ENCODE measurements at places on chromosomes 13 and 19. TPM values are rescaled to one million over a fixed set of nuclear protein-coding genes. Genes with fewer than 3 reads are reported as not detected.
A peak's percentile ranks its signal among the peaks of the same experiment; 100 is the strongest.

DNA sequence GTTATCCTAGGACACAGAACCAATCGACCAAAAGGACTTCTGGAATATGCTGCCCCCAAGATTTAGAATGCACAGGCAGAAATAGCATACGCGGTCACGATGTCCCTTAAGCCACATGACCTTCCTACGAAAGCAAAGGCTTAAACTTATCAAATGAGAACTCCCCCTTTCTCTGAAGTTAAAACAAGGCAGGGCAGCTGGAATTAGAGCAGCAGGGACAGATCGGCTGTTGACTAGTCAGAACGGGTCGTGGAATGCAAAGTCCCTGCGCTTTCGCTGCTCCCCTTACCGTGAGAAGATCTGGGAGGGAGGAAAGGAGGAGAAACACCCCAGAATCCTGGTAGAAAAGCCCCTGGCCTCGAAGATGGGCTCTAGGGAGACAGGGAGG is 799 bp upstream of the USPL1 start:
- DNase-seq, result peak; percentile 80
- H3K27me3 ChIP-seq, result no peaks in the 10 kb centered on the region
- peak overlapping the region; percentile 98 for H3K27ac ChIP-seq
- H3K4me3 ChIP-seq, result peak overlapping the region; percentile 100
- H3K4me1 ChIP-seq, result peaks cover 7% of the 10 kb centered on the region

GRCh38 chr13:48629277-48629676 is 24.5 kb upstream of the CYSLTR2 start:
- no peak overlapping the region for H3K27ac ChIP-seq
- no peak overlapping the region for H3K4me3 ChIP-seq
- no peaks in the 10 kb centered on the region for H3K27me3 ChIP-seq
- DNase-seq, result no peak
- no peaks in the 10 kb centered on the region for H3K36me3 ChIP-seq
- no peaks in the 10 kb centered on the region for H3K4me1 ChIP-seq

- DNase-seq, result no peak
- H3K4me1 ChIP-seq, result no peaks in the 10 kb centered on the region
- peaks cover 13% of the 10 kb centered on the region for H3K36me3 ChIP-seq
- H3K4me3 ChIP-seq, result no peak overlapping the region
- no peak overlapping the region for H3K27ac ChIP-seq
Measured at GRCh38 chr19:4423416-4424126, 21.1 kb downstream of the CHAF1A start.

DNA sequence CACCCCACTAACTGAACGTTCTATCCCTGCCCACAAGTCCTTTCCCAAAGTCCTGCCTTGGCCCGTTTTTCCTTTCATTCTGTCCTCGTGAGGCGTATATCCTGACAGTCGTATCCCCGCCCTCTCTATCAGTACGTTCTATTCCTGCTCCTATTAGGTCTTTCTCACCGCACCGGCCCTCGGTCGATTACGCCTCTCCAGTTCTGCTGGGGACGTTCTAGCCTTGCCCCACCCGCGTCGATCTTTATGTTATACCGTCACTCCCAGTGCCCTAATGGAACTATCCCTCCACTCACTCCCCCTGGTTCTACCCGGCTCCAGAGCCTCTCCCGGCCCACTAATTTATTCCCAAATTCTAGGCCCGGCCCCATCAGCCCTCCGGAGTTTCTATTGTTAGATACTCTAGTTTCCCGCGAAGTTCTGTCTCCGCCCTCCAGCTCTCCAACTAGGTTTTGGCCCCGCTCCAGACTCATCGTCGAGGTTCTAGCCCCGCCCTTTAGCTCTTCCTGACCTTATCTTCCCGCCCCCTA is 2.0 kb downstream of the PLAUR start:
- H3K36me3 ChIP-seq, result no peaks in the 10 kb centered on the region
- peak overlapping the region; percentile 71 for H3K4me3 ChIP-seq
- peaks cover 48% of the 10 kb centered on the region for H3K4me1 ChIP-seq

GRCh38 chr19:5621945-5622464 is 571 bp downstream of the SAFB2 start:
- no peak for DNase-seq
- no peaks in the 10 kb centered on the region for H3K27me3 ChIP-seq
- H3K27ac ChIP-seq, result peak overlapping the region; percentile 88
- H3K4me3 ChIP-seq, result peak overlapping the region; percentile 99
- H3K36me3 ChIP-seq, result peaks cover 50% of the 10 kb centered on the region
- peaks cover 59% of the 10 kb centered on the region for H3K4me1 ChIP-seq

DNA sequence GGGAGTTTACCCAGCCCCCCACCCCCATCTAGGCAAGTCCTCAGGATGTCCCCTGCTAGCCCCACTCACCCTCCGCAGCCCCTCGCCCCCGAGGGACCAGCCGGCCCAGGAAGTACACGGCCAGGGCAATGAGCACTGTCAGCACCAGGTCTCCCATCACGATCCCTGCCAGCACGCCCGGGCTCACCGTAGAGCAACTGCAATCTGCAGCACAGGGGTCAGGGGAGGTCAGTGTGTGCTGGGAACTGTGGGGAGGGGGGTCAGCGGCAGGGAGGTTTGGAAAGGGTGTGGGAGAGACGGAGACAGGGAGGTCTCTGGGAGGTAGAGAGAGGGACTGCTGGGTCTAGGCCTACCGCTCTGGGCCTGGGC is 734 bp downstream of the TYROBP start:
- peak overlapping the region; percentile 72 for H3K4me3 ChIP-seq
- H3K36me3 ChIP-seq, result peaks cover 11% of the 10 kb centered on the region
- DNase-seq, result no peak
- H3K27ac ChIP-seq, result peak overlapping the region; percentile 93
- H3K27me3 ChIP-seq, result no peaks in the 10 kb centered on the region

GRCh38 chr13:74771964-74772363 is 637.8 kb upstream of the KLF12 start:
- H3K36me3 ChIP-seq, result no peaks in the 10 kb centered on the region
- H3K27ac ChIP-seq, result no peak overlapping the region
- no peak overlapping the region for H3K4me3 ChIP-seq
- no peaks in the 10 kb centered on the region for H3K4me1 ChIP-seq
- no peak for DNase-seq
- no peaks in the 10 kb centered on the region for H3K27me3 ChIP-seq

- no peak overlapping the region for H3K27ac ChIP-seq
- H3K36me3 ChIP-seq, result no peaks in the 10 kb centered on the region
- H3K27me3 ChIP-seq, result no peaks in the 10 kb centered on the region
Measured at GRCh38 chr13:40672765-40673397, 6.4 kb upstream of the FOXO1 start.

DNA sequence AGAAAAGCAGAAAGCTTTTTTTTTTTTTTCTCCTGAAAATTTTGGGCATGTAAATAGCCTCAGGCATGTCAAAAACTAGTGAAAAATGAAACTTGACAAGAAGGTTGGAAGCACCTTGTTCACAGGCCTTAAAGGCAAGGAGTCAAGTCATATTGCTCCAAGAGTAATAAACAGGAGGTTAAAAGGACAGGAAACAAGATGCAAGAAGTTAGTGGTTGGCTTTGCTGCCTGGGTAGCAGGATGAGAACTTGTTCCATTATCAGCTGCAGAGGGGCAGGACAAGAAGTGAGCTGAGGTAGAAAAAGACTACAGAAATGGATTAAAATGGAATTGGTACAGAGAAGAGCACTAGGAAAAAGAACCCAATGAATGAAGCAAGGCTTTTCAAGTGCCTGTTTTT is 242.6 kb downstream of the DCT start:
- no peak overlapping the region for H3K27ac ChIP-seq
- DNase-seq, result no peak

GRCh38 chr13:94305033-94305432 is 174.4 kb downstream of the DCT start:
- no peaks in the 10 kb centered on the region for H3K27me3 ChIP-seq
- no peaks in the 10 kb centered on the region for H3K36me3 ChIP-seq
- DNase-seq, result no peak
- H3K27ac ChIP-seq, result no peak overlapping the region

PPP1R12C gene
- 162 TPM for total RNA-seq

SHISA7 gene
- total RNA-seq, result not detected

COQ8B gene
- 39.6 TPM for total RNA-seq

Data from natural killer cell (primary cell).